NCI-H1930 (cell line): ENCODE measurements at places on chromosomes 3 and 15.

DNA sequence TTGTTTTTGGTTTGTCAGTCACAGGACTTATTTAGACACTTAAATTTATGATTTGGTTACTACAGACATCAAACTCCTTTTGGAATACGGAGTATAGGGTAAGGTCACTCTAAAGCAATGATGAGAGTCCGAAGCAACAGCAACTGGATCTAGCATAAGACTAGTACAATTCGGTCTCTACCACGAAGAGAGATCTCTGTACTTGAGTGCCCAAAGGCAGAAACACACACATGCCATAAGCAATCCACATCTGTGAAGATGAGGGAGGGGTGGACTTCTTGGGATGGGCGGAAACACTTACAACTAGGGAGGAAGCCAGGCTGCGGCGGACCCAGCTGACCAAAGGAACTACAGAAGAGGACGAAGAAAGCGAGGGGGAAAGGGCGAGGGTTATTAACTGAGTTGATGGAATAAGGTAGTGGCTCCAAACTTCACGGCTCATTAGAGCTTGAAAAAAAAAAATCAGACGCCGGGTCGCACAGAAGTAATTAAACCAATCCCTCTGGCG lies 595 bp downstream of the DPH6 start:
- DNase-seq = no peak

GRCh38 chr15:83380682-83381081 lies 66.5 kb upstream of the SH3GL3 start:
- DNase-seq = peak; percentile 4

DNA sequence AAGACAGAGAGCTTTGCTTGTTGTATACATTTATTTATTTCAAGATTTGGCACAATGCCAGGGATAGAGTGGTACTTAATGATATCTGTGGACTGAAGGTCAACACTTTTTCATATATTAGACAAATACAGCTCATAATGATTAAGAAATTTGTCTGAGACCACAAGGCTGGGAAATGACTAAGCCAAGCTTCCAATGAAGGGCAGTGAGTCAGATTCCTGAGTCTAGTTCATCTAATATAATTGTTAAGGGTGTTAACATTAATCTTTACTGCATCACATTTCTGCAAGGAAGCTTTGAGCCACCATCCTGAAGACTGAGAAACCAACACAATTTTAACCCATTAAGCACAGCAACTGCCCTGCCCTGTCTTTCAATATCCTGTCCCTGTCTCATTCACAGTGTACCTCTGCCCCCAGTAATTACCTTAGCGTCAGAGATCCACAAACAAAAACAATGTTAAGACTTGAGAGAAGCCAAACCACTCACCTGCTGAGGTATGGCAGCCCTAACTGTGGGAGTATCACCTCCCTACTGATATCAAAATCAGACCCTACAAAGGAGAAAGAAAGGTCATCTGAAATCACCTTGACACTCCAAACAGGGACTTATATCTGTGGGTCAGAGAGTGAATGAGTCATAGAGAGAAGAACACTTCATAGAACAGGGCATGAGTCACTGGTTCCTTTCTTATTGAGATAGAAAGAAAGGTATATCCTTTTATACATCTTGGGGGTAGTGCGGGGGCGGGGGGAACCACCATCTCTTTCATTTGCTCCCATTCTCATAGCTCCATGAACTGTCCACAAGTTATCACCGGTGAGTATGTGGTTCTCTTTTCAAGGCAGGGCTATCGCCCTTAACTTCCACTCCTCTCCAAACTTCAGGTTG lies 74.7 kb downstream of the MAGI1 start:
- DNase-seq = no peak

- DNase-seq = no peak
These were observed 178.4 kb downstream of the ARRDC4 start for GRCh38 chr15:98138910-98139309.

- no peak for DNase-seq
These were observed 79.4 kb downstream of the RETNLB start for GRCh38 chr3:108677811-108678210.

DNA sequence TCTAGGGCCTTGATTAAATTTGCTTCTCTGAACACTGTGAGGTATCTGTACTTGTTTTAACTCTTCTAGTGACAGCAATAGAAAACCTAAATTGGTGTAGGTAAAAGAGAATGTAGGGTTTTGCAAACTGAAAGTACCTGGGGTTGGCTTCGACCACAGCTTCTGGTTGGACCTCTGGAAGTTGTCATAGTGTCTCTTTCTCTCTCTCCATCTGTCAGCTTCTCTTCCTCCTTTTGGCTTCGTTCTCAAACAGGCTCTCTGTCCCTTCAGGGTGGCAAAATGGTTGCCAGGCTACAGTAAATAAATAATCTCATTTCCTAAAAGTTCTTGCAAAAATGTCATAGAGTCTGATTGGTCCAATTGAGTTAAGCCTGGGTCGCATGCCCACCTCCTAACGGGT lies 149.3 kb upstream of the CTDSPL start:
- DNase-seq = no peak

GRCh38 chr15:89852342-89852995 lies 37.8 kb upstream of the ANPEP start:
- no peak for DNase-seq

- DNase-seq = no peak
These were observed 51.2 kb downstream of the UBE2E2 start for GRCh38 chr3:23254282-23254681.

- no peak for DNase-seq
These were observed 19.9 kb downstream of the NR2C2 start for GRCh38 chr3:14967285-14967684.

DNA sequence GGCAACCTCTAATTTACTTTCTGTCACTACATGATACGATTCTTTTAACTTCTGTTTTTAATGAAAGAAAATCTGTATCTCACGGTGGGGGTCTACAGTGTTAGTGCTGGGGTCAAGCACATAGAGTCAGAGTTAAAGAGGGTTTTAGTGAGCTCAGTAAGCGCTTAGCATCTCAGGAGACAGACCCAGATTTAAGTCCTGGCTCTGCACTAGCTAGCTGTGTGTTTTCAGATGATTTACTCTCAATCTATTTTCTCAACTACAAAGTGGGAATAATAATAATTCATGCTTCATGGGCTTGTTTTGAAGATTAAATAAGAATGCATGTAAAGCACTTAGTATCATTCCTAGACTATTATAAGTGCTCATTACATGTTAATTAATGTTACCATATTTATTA lies 63.4 kb upstream of the KBTBD8 start:
- DNase-seq = no peak

GRCh38 chr15:86445579-86446252 lies 366.0 kb downstream of the AGBL1 start:
- no peak for DNase-seq

GRCh38 chr15:84783493-84784251 lies 33.5 kb upstream of the ALPK3 start:
- DNase-seq = no peak

GRCh38 chr15:95620934-95621579 lies 709.4 kb upstream of the NR2F2 start:
- DNase-seq = no peak

- DNase-seq = no peak
These were observed 94.2 kb upstream of the ALDH1A3 start for GRCh38 chr15:100785181-100786138.

GRCh38 chr3:168659015-168659414 lies 563.3 kb upstream of the GOLIM4 start:
- no peak for DNase-seq

GRCh38 chr15:31265871-31266711 lies 60.5 kb upstream of the KLF13 start:
- DNase-seq = no peak

DNA sequence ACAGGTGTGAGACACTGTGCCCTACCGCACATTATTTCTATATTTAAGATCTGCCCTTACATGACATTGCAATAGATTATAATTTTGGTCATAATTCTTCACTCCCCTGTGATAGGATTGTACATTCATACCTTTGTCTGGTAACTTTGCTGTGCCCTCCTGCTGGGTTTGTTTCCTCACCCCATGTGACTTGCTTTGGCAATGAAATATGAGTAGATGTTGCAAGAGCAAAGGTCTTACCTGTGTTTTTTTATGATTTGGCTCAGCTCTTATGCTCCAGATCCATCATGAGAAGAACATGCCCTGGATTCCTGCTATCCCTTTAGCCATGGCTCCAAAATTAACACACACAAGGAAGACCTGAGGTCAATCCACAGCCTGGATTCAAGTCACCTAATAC lies 137.7 kb upstream of the EOMES start:
- no peak for DNase-seq

- no peak for DNase-seq
These were observed 42.6 kb upstream of the BNC1 start for GRCh38 chr15:83327041-83327440.

GRCh38 chr3:42159706-42160472 lies 68.7 kb downstream of the TRAK1 start:
- no peak for DNase-seq

DNA sequence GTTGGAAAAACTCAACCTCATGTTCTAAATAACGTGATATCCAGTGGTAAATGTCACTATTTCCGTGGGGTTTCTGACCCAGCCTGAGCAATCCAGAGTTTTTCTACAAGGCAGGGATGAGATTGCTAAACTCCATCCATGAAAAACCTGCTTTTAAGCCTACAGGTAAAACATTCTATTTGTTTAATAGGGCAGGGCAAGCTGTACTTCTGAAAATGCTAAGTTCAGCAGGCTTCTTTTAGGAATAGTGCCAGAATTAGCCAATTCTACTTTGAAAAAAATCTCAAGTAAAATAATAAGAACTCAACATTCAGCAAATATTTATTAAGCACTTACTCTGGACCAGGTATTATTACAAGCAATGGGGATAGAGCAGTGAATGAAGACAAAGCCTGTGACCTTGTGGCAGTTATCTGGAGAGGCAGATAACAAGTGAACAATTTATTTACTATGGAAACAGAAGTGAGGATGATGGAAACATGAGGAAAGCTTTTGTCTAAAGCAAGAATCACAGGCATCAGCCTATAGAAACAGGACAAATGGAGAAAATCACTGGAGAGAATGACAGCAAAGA lies 13.3 kb downstream of the RPSA start:
- peak; percentile 3 for DNase-seq
